ENCODE measurements at places on chromosomes 5 and 9.

GRCh38 chr9:101418518-101419430 lies 16.8 kb downstream of the ALDOB start:
- no peak for DNase-seq

DNA sequence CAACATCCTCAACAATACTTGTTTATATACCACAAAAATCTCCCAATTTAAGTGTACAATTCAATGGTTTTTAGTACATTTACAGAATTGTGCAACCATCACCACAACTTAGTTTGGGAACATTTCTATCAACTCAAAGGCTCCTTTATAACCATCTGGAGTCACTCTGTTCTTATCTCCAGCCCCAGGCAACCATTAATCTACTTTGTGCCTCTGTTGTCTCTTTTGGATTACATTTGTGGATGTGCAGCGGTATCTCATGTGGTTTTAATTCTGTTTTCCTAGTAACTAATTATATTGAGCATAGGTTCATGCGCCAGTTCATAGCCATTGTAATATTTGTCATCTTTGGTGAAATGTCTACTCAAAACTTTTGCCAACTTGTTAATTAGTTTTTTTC lies 14.4 kb downstream of the ADAMTS19 start:
- DNase-seq = no peak

GRCh38 chr5:40575921-40576320 lies 103.8 kb upstream of the PTGER4 start:
- no peak for DNase-seq

DNA sequence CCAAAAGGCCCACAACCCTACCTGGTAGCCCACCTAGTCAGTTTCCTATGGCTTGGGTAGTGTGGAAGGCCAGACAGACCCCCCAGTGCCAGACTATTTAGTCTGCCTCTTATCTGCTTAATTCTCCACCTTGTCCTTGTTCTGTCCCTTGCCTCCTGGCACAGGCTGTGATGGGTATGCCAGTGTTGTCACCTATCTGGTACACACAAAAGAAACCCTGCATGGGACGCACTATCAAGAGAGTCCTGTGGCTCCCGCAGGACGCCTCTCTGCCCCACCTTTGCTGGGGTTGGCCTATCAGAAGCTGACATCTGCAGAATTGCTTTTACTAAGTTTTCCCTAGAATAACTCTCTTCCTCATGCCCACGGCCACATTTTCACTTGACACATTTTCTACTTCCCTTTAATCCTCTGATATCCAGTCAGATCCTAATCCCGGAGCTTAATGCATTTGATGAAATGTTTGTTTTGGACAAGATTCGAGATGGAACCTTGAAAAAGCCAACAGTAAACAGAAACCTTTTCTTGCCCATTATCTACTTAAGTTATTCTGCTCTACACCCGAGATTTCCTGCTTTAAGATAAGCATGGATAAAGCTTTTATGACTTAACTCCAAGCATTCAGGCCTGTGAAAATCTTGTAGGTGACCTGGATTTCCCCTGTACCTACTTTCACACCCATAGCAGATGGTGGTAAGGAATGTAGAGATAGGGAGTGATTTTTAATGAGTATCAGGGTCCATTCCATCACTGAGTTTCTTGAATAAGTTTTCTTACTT lies 468.5 kb downstream of the ZNF608 start:
- no peak for DNase-seq

DNA sequence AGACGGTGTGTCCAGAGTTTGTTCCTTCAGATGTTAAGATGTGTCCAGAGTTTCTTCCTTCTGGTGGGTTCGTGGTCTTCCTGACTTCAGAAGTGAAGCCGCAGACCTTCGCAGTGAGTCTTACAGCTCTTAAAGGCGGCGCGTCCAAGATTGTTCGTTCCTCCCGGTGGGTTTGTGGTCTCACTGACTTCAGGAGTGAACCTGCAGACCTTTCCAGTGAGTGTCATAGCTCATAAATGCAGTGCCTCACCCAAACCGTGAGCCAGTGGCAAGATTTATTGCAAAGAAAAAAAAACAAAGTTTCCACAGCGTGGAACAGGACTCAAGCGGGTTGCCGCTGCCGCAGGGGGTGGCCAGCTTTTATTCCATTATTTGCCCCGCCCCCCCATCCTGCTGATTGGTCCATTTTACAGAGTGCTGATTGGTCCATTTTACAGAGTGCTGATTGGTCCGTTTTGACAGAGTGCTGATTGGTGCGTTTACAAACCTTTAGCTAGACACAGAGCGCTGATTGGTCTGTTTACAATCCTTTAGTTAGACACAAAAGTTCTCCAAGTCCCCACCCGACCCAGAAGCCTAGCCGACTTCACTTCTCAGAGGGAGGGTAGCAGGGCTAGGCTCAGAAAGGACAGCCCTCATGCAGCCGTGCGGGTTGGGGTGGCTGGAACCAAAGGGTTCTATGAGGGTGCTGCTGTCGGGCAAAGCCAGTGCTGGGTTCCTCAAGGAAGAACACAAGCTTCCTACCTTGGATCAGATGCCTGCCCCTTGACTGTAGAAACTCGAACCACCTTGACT lies 9.1 kb upstream of the RNF130 start:
- no peak for DNase-seq

GRCh38 chr9:4105183-4105582 lies 194.7 kb downstream of the GLIS3 start:
- DNase-seq = no peak

- no peak for DNase-seq
These were observed 251.8 kb downstream of the NNT start for GRCh38 chr5:43854697-43855292.

DNA sequence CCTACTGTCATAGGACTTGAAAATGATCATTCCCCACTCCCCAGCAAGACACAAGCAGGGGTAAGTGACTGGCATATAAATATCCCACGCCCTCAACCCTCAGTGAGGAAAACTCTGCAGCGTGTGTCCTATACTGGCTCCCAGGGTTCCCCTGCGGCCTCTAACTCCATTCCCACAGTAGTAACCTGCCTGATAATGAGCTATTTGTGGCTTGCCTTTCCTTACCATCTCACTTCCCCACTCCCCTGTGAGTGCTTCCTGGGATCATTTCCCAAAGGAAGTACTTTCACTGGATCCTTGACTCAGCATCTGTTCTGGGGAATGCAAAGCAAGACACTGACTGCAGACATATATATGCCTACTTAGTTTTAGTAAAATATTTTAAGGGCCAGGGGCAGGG lies 14.3 kb downstream of the CDC14B start:
- no peak for DNase-seq

DNA sequence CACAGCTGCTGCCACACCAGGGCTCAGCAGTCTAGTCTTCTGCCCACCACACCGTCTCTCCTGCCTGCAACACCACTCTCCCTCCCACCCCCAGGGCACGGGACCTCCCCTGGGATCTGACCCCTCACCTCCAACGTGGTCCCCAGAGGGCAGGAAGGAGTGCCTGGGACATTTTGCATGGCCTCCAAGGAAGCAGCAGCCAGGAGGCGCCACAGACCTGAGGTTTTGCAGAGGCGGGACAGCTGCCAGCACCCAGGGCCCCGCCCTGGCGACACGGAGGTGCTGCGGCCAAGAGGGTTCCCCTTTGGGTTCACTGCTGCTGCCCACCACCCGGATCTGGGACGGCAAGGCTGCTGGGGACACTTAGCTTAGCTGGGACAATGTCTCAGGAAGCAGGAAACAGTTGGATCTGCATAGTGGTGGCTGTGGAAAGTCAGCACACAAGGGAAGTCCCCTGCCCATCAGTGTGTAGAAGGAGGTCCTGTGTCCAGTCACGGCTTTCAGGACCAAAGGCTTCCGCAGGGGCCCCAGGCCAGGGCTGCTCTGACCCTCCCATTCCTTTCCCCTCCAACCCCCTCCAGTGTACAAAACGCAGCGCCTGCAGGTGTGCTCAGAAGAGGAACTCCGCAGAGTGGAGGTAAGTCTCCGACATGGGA lies 13.8 kb downstream of the PROP1 start:
- DNase-seq = no peak

GRCh38 chr9:109863961-109864360 lies 84.0 kb downstream of the PALM2AKAP2 start:
- no peak for DNase-seq

DNA sequence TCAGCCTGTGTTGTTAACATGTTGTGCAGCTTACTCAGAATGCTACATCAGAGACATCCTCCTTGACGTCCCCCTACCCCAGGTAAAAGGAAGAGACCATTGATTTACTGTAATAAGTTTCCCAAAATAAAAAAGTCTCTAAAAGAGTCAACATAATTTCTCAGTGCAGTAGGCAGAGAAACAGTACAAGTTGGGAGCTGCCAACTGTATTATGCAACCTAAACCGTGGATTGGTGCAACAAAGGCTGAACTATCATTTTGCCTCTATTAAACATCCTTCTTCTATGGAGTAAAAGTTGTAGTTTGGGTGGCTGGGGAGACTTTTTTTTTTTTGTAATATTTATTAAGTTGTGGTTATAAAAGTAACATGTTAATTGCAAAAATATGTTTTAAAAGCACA lies 208.0 kb downstream of the NR3C1 start:
- DNase-seq = no peak

DNA sequence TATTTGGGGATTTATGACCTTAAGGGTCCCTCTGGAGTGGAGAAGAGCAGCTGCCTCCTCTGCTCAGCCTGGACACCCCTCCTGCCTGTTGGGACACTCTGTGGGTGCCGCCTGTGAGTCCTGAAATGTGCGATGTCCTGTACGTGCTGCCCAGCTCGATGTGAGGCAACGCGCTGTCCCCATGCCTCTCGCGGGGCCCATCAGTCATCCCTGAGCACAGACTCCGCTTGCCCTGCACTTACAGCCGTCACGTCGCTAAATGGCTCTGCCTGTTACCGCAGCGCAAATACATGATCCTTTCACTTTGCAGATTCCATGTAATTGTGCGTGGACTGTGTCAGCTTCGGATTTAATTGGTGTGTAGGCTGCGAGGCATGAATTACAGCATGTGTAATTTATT lies 27.1 kb downstream of the IRX4 start:
- no peak for DNase-seq

- no peak for DNase-seq
These were observed 43.3 kb downstream of the SPARC start for GRCh38 chr5:151643388-151643787.

DNA sequence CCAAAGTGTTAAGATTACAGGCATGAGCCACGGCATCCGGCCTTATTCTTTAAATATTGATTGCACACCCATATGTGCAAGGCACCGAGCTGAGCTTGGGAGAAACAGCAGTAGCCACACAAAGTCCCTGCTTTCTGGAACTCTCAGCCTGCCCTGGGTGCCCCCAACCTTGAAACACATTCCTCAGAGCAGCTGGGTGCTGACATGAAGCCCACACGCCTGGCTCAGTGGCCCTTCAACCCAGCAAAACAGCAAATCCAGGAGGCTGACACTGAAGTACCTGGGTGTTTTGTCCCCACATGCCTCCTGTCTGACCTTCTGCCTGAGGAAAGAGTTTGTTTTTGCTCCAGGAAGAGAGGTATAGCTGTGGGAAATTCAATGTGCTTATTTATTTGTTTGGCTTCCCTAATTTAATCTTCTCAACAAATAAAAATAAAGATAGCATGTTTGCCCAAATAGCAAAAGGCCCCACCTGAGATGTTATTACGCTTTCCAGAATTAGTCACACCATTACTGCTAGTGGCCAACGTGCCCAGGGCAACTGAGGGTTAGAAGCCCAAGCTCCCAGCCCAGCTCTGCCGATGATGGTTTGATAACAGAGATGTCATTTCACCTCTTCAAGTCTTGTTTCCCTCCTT lies 13.4 kb upstream of the TCOF1 start:
- DNase-seq = no peak

GRCh38 chr9:69198521-69199220 lies 24.6 kb downstream of the TJP2 start:
- DNase-seq = no peak

- DNase-seq = no peak
These were observed 22.6 kb upstream of the EMB start for GRCh38 chr5:50463726-50464125.

GRCh38 chr5:152990649-152991048 lies 499.8 kb upstream of the GRIA1 start:
- no peak for DNase-seq

DNA sequence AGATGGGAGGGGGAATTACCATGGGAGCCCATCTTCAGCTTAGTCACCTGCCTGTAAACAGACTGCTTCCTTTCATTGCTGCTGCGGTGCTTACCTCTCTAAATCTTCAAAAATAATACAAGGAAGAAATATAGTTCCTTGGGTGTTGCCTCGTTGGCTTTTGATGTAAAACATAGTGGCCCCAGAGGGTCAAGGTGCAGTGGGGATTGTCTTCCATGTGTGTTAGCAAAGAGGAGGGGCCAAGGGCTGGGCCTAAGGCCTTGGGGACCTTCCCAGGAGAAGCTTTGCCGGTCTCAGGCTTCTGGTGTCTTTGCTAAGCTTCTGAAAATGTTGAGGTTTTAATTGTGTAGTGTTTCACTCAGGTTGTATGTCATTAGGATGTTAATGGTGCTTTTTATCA lies 90.0 kb downstream of the PDE8B start:
- no peak for DNase-seq

DNA sequence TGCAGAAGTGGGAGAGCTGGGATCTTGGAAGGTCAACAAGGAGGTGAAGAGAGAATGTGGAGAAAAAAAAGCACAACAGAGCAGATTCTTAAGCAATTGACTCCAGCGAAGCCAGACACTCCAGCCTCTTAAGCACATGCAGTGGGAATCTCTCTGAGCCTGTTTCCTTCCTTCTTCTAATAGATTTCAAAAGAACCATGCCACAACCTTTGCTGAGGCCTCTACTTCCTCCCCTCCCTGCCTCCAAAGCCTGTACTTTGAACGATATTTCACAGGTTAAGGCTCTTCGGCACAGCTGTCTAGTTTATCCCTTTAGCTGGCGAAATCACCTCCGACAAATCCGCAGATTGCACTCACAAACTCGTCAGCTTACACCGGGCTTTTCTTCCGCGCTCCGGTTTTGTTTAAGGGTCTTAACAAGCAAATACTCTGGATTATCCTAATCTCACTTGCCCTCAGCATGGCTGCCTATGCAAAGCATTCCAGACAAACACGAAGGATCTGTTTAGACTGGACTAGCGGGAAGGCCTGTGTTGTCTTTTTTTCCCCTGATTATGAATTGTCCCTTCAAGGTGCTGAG lies 211.6 kb upstream of the PANK3 start:
- DNase-seq = no peak

DNA sequence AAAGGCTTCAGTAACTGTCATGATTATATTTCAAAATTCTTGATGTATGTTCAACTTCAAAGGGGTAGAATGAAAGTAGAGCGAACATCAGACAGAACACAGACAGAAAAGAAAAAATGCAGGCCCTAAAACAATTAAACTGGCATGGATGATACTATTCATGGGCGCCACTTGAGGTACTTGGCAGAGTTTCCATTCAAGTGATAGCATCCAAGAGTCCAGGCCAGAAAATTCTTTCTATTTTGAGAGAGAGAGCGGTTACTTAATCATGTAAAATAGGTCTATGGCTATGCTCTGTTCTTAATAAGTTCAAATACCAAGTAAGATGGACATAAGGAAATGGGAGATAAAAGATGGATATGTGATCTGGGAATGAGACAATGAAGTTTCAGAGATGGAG lies 21.4 kb upstream of the PRR16 start:
- DNase-seq = no peak

DNA sequence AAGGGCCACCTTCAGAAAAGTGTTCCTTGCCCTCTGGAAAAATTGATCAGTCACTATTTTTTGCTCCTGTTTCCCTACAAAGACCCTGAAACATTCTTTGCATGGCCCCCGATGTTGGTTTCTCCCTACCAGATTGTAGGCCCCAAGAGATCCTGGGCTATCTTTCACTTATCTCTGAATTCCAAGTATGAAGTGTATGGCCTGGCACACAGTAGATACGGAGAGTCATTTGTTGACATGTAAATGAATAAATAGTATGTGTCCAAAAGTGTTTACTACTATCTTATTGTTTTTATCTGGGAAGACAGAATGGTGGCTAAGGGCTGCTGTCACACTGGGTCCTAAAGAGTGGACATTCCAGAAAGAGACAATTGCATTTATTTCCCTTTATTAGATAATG lies 7.4 kb upstream of the ANKDD1B start:
- no peak for DNase-seq

Measured in AG04450 (cell line).